T-helper 2 cell treated with Interferon-gamma antibody and Interleukin-4, amounts not matched to agents 5 μg/mL and 100 μg/mL, for 36 hours (primary cell): ENCODE measurements at places on chromosomes 4 and X.

DNA sequence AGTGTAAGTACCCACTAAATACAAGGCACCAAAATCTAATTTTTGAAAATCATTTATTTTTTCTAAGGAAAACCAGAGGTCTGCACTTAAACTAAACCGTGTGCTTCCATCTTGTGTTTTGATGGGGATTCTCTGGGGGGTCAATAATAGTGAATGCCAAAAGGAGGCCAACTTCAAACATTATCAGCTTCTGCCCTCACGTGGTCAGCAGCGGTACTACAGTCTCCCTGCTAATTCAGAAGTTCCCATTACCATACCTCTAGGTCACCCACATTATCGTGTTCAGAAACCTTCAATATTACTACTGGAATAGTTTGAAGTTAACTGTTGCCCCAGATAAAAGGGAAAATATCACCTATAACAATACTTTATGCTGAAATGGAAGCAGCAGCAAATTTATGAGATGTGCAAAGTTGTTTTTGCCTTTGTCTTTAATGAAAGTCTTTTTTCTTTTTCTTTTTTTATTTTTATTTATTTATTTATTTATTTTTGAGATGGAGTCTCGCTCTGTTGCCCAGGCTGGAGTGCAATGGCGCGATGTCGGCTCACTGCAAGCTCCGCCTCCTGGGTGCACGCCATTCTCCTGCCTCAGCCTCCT, 17.3 kb downstream of the CTPS2 start:
- no peak overlapping the region for H3K4me3 ChIP-seq
- peak; percentile 10 for DNase-seq
- no peaks in the 10 kb centered on the region for H3K36me3 ChIP-seq

- H3K36me3 ChIP-seq: no peaks in the 10 kb centered on the region
- peaks cover 12% of the 10 kb centered on the region for H3K27me3 ChIP-seq
- peak overlapping the region; percentile 24 for H3K4me3 ChIP-seq
- DNase-seq: peak; percentile 52
- H3K27ac ChIP-seq: peak overlapping the region; percentile 74
- peaks cover 23% of the 10 kb centered on the region for H3K4me1 ChIP-seq
Observed at GRCh38 chrX:154123241-154124219, 20.5 kb upstream of the OPN1LW start.

GRCh38 chr4:79661196-79661595, 253.2 kb upstream of the GK2 start:
- H3K4me1 ChIP-seq: no peaks in the 10 kb centered on the region
- peaks cover 2% of the 10 kb centered on the region for H3K27me3 ChIP-seq
- DNase-seq: no peak
- no peak overlapping the region for H3K27ac ChIP-seq

GRCh38 chrX:96924581-96924980, 40.9 kb downstream of the RPA4 start:
- no peak overlapping the region for H3K4me3 ChIP-seq
- no peaks in the 10 kb centered on the region for H3K4me1 ChIP-seq
- no peak overlapping the region for H3K27ac ChIP-seq

DNA sequence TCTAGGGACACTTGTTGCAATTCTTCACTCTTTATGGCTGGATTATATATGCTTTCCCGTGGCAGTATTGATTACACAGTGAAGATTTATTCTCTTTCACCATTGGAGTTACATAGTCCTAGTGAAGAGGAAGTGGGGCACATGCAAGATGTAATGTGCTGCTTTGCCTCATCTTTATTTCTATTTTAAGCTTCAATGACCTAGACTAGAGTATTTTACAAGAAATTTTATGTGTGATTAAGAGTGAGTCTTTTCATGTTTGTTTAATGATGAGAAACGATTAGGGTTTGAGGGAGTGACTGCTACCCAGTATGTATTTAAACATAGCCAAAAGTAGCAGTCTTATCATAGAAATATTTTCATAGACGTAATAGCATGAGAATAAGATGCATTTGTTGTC, 30.8 kb downstream of the DIAPH2 start:
- DNase-seq: no peak
- H3K4me3 ChIP-seq: no peak overlapping the region
- H3K27me3 ChIP-seq: no peaks in the 10 kb centered on the region
- no peak overlapping the region for H3K27ac ChIP-seq

GRCh38 chr4:127006446-127006877, 626.3 kb upstream of the INTU start:
- no peak for DNase-seq
- H3K27ac ChIP-seq: no peak overlapping the region
- H3K4me3 ChIP-seq: no peak overlapping the region
- H3K4me1 ChIP-seq: no peaks in the 10 kb centered on the region
- no peaks in the 10 kb centered on the region for H3K27me3 ChIP-seq

- no peaks in the 10 kb centered on the region for H3K36me3 ChIP-seq
- peak overlapping the region; percentile 65 for H3K4me3 ChIP-seq
- no peaks in the 10 kb centered on the region for H3K27me3 ChIP-seq
- H3K4me1 ChIP-seq: peaks cover 37% of the 10 kb centered on the region
Observed at GRCh38 chr4:7876201-7876875, 63.3 kb downstream of the AFAP1 start.

DNA sequence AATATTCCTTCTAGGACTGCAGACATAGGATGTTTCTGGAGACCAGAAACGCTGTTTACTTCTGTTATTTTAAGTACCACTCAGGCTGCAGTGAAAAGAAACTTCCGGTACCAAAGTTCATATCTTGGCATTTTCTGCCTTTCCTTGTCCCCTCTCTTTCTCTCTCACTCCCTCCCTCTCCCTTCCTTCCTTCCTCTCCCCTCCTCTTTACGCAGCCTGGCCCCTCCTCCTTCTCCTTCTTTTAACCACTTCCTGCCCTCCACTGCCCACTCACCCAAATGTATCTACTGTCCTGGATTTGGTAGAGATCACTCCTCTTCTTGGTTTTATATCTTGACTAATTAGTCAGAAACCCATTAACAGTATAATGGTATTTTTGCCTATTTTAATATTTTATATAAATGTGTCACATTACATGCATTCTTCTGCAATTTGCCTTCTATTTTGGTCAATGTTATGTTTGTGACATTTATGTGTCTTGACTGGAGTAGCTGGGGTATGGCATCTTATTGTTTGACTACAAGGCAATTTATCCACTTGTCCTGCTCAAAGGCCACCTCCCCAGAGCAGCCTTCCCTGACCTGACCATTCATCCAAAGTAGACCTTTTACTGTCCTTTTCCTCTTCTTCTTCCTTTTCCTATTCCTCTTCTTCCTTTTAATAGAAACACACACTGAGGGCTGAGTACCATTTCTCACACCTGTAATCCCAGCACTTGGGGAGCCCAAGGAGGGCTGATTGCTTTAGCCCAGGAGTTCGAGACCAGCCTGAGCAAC, 56.9 kb downstream of the BCOR start:
- peaks cover 24% of the 10 kb centered on the region for H3K4me1 ChIP-seq
- DNase-seq: no peak
- no peaks in the 10 kb centered on the region for H3K27me3 ChIP-seq
- H3K4me3 ChIP-seq: peak overlapping the region; percentile 41

DNA sequence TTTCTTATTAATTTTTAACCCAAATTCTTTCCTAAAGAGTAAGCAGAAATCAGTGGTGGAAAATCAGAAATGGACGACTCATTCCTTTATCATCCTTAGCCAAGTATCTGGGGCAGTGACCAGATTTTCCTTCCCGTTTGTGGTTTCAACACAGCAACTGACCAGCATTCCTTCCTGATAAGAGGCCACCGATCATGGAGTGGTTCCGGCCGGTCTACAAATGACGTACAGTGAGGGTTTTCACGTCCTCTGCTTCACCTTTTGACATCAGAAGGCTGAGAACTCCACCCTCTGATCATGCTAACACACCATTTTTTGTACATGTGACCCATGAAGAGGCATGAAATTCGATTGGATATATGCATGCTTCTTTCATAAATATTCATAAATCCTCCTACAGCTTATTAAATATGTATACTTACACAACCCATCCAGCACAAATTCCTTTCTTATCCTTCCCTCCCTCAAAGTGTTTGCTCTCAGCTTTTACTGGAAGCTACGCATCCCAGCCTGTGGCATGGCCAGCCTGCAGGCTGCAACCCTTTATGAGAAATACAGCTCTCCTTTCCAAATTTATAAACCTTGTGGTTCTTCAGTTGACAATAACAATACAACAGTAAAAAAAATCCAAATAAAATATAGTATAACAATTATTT, 173.0 kb upstream of the CASK start:
- no peak overlapping the region for H3K4me3 ChIP-seq
- no peaks in the 10 kb centered on the region for H3K36me3 ChIP-seq
- H3K27ac ChIP-seq: no peak overlapping the region

GRCh38 chr4:138406876-138407275, 164.7 kb upstream of the SLC7A11 start:
- no peak overlapping the region for H3K4me3 ChIP-seq
- H3K27ac ChIP-seq: no peak overlapping the region
- H3K27me3 ChIP-seq: no peaks in the 10 kb centered on the region
- no peaks in the 10 kb centered on the region for H3K36me3 ChIP-seq
- DNase-seq: no peak

- H3K4me1 ChIP-seq: no peaks in the 10 kb centered on the region
- H3K27ac ChIP-seq: no peak overlapping the region
- DNase-seq: no peak
- H3K36me3 ChIP-seq: no peaks in the 10 kb centered on the region
- no peak overlapping the region for H3K4me3 ChIP-seq
Observed at GRCh38 chr4:90624781-90625180, 497.6 kb downstream of the CCSER1 start.

- peaks cover 6% of the 10 kb centered on the region for H3K36me3 ChIP-seq
- no peak overlapping the region for H3K27ac ChIP-seq
- peaks cover 42% of the 10 kb centered on the region for H3K4me1 ChIP-seq
- no peak overlapping the region for H3K4me3 ChIP-seq
- DNase-seq: no peak
Observed at GRCh38 chr4:48141048-48141447, 7.0 kb upstream of the TXK start.

GRCh38 chrX:134538316-134538715, 78.4 kb downstream of the HPRT1 start:
- DNase-seq: no peak
- no peak overlapping the region for H3K4me3 ChIP-seq
- no peak overlapping the region for H3K27ac ChIP-seq
- no peaks in the 10 kb centered on the region for H3K36me3 ChIP-seq

DNA sequence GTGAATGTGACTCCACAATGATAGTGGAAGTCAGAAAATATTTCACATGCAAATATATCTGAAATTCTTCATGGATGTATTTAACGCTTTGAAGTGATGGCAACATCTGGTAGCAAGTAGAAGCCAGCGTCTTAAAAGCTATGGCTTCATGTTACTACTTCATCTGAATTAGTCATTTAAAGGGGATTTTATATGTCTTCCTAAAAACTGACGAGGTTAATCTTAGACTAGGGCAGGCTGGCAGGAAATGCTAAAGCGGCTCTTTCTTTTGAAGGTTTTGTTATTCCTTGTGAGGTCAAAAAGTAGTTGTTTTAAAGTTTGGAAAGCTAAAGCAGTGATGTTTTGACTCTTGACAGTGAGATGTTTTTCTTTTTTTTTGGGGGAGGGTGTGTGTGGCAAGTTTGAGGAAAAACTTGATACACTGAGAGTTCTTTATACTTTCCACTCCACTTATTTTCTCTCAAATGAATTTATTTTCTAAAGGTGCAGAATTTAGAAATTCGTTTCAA, 22.6 kb downstream of the PLS3 start:
- H3K4me3 ChIP-seq: no peak overlapping the region
- H3K27ac ChIP-seq: no peak overlapping the region
- H3K36me3 ChIP-seq: no peaks in the 10 kb centered on the region
- H3K4me1 ChIP-seq: peaks cover 7% of the 10 kb centered on the region
- H3K27me3 ChIP-seq: no peaks in the 10 kb centered on the region

DNA sequence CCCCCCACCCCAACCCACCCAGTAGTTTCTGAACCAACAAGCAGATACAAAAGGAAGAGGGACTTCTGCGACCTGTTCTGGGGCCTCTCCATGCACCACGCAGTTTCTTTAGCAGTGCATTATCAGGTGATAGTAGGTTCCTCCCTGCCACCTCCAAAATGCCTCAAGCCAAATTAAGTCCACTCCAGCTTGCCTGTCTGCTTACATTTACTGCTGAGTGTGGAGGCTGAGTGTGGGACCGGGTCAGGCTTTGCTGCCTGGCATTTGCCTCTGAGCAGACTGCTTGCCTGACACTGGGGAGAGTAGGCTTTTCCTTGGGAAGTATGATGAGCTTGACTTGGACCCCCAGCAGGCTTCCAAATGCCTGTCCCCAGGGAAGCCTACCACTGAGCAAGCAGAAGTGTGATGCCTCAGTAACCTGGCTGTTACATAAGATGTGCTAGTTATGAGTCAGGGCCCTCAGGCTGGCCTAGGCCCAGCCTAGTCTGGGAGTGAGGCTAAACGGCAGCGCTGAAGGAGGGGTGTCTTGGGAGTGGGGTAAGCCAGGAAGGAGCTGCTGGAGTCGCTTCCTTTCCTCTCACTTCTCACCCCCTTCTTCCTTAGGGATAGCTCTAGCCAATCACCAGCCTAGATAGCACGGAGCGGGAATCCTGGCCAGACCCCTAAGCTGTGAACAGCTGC, 9.0 kb downstream of the TSC22D3 start:
- no peak overlapping the region for H3K27ac ChIP-seq
- no peak overlapping the region for H3K4me3 ChIP-seq

- H3K27ac ChIP-seq: no peak overlapping the region
- H3K4me3 ChIP-seq: no peak overlapping the region
- H3K27me3 ChIP-seq: no peaks in the 10 kb centered on the region
- no peak for DNase-seq
- H3K4me1 ChIP-seq: no peaks in the 10 kb centered on the region
Observed at GRCh38 chr4:106583567-106583966, 215.0 kb upstream of the GIMD1 start.

- no peaks in the 10 kb centered on the region for H3K4me1 ChIP-seq
- no peak for DNase-seq
- H3K4me3 ChIP-seq: no peak overlapping the region
- no peak overlapping the region for H3K27ac ChIP-seq
Observed at GRCh38 chrX:37896511-37896890, 49.1 kb upstream of the DYNLT3 start.

- H3K27me3 ChIP-seq: no peaks in the 10 kb centered on the region
- no peaks in the 10 kb centered on the region for H3K4me1 ChIP-seq
- no peak overlapping the region for H3K4me3 ChIP-seq
- no peak for DNase-seq
- H3K27ac ChIP-seq: no peak overlapping the region
- H3K36me3 ChIP-seq: no peaks in the 10 kb centered on the region
Observed at GRCh38 chrX:69216446-69216845, 51.2 kb upstream of the PJA1 start.

GRCh38 chr4:125789023-125789422, 474.3 kb downstream of the FAT4 start:
- H3K27ac ChIP-seq: no peak overlapping the region
- no peaks in the 10 kb centered on the region for H3K36me3 ChIP-seq
- H3K27me3 ChIP-seq: no peaks in the 10 kb centered on the region
- no peak for DNase-seq

DNA sequence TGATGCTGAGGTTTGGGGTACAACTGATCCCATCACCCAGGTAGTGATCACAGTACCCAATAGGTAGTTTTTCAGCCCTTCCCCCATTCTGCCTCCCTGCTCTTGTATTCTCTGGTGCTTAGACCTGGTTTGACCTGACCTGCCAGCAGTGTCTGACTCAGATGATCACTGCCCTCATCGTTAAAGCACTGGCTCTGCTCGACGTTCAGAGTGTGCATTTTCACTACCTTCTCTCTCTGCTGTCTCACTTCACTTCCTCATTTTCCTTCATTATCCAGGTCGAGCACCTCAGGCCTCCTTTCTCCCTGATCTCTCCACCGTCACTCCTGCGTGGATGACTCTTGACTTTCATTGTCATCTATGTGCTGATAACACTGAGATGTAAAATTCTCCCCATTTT, 83.6 kb downstream of the PARM1 start:
- no peak overlapping the region for H3K27ac ChIP-seq
- no peaks in the 10 kb centered on the region for H3K36me3 ChIP-seq
- no peak overlapping the region for H3K4me3 ChIP-seq
- DNase-seq: no peak
- H3K4me1 ChIP-seq: no peaks in the 10 kb centered on the region
- H3K27me3 ChIP-seq: no peaks in the 10 kb centered on the region
